HepG2 (cell line): ENCODE measurements at places on chromosomes 5 and 9.

- no peaks in the 10 kb centered on the region for H3K36me3 ChIP-seq
- H3K4me3 ChIP-seq = no peak overlapping the region
- DNase-seq = no peak
These were observed 147.6 kb downstream of the ADAMTS6 start for GRCh38 chr5:65334077-65334476.

DNA sequence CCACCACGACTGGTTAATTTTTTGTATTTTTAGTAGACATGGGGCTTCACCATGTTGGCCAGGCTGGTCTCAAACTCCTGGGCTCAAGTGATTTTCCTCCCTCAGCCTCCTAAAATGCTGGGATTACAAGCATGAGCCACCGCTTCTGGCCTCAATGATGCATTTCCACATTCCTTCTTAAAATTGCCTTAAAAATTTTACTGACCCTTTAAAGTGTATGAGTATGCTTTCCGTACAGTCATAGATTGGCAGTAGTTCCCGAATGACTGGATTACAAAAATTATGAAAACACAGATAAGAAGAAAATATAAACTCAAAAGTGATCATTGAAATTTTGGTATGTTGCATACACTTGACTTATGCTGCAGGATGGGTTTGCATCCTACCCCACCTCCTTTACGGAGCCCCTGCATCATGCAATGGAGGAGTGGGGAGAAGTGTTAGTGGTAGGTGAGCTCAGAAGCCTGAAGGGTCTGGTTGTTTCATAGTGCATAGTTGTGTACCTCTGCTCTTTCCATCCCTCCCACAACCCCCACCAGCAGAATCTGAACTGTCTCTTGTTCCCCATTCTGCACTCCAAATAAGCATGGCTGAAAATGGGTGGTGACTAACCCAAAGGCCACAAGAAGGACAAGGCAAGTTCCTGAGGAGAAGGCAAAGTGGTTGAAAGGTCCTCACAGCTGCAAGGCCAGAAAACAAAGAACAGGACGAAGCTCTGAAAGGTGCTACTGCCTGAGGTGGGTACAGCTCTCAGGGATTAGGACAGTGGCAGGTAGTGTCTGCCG lies 26.8 kb downstream of the ANKRD55 start:
- H3K4me3 ChIP-seq = no peak overlapping the region
- no peaks in the 10 kb centered on the region for H3K27me3 ChIP-seq
- no peak for DNase-seq
- H3K36me3 ChIP-seq = no peaks in the 10 kb centered on the region
- H3K27ac ChIP-seq = no peak overlapping the region

- no peak overlapping the region for H3K27ac ChIP-seq
- peaks cover 84% of the 10 kb centered on the region for H3K36me3 ChIP-seq
- H3K27me3 ChIP-seq = no peaks in the 10 kb centered on the region
- DNase-seq = peak; percentile 33
- no peaks in the 10 kb centered on the region for H3K4me1 ChIP-seq
These were observed 216.8 kb upstream of the OTULINL start for GRCh38 chr5:14364576-14365472.

DNA sequence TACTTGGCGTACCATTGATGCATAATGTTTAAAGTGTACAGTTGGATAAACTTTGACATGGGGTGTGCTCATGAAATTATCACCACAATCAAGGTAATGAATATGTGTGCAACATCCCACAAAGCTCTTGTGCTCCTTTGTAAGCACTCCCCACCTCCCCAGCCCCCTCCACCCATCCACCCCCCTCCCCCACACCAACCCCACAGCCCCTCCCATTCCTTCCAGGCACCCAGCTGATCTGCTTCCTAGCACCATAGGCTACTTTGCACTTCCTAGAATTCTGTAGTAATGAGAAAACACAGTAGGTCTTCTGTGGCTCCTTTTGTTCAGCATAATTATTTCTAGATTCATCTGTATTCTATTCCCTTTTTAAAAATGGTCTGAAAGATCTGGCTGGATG lies 24.5 kb downstream of the FGD3 start:
- no peak overlapping the region for H3K27ac ChIP-seq
- H3K36me3 ChIP-seq = no peaks in the 10 kb centered on the region
- H3K4me3 ChIP-seq = no peak overlapping the region
- H3K27me3 ChIP-seq = no peaks in the 10 kb centered on the region
- no peak for DNase-seq

- no peaks in the 10 kb centered on the region for H3K36me3 ChIP-seq
- no peak overlapping the region for H3K4me3 ChIP-seq
- no peaks in the 10 kb centered on the region for H3K27me3 ChIP-seq
- H3K4me1 ChIP-seq = no peaks in the 10 kb centered on the region
- H3K27ac ChIP-seq = no peak overlapping the region
- DNase-seq = no peak
These were observed 180.0 kb upstream of the DMAC1 start for GRCh38 chr9:7979611-7980010.

- H3K27me3 ChIP-seq = no peaks in the 10 kb centered on the region
- no peaks in the 10 kb centered on the region for H3K4me1 ChIP-seq
- H3K36me3 ChIP-seq = no peaks in the 10 kb centered on the region
These were observed 165.6 kb downstream of the YTHDC2 start for GRCh38 chr5:113678924-113679575.

GRCh38 chr5:83726912-83727311 lies 6.3 kb upstream of the HAPLN1 start:
- H3K27me3 ChIP-seq = peaks cover 8% of the 10 kb centered on the region; the same call in 1 of the 3 replicates
- H3K4me3 ChIP-seq = no peak overlapping the region
- no peak overlapping the region for H3K27ac ChIP-seq
- peak; percentile 43 for DNase-seq
- peaks cover 47% of the 10 kb centered on the region for H3K4me1 ChIP-seq
- no peaks in the 10 kb centered on the region for H3K36me3 ChIP-seq

GRCh38 chr5:149367249-149367971 lies 9.6 kb downstream of the PCYOX1L start:
- DNase-seq = peak; percentile 89
- peaks cover 39% of the 10 kb centered on the region for H3K4me1 ChIP-seq
- H3K27ac ChIP-seq = no peak overlapping the region

GRCh38 chr5:177327539-177328522 lies 16.1 kb upstream of the MXD3 start:
- no peak overlapping the region for H3K4me3 ChIP-seq
- peak; percentile 68 for DNase-seq
- no peaks in the 10 kb centered on the region for H3K27me3 ChIP-seq
- H3K27ac ChIP-seq = peak overlapping the region; percentile 83

DNA sequence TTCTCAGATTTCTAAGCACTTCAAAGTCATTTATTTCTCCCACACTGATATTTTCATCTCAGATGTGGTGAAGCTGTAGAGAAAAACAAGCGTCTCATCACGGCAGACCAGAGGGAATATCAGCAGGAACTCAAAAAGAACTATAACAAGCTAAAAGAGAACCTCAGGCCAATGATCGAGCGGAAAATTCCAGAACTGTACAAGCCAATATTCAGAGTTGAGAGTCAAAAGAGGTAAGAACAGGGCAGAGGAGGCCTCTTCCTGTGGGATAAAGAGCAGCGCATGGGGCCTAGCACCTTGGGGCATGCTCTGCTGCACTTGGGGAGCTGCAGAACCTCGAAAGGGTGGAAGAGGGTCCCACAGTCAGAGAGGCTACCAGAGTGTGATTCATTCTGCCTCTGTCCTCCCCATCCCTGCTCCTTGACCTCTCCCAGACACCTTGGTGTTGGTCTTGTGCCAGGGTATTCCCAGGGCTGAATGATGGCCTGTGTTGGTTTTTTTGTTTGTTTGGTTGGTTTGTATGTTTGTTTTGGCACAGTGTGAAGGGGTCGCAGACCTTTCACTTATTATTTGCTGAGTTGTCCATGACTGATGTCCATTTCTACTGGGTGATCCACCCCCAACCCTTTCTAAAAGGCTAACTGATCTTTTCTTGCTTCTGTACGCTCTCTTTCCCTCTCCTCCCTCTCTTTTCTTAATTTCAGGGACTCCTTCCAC lies 248.9 kb downstream of the DOCK8 start:
- H3K36me3 ChIP-seq = no peaks in the 10 kb centered on the region
- no peak overlapping the region for H3K4me3 ChIP-seq
- no peaks in the 10 kb centered on the region for H3K27me3 ChIP-seq
- DNase-seq = peak; percentile 47
- H3K27ac ChIP-seq = no peak overlapping the region
- H3K4me1 ChIP-seq = peaks cover 16% of the 10 kb centered on the region

GRCh38 chr5:42858031-42858643 lies 46.4 kb upstream of the SELENOP start:
- DNase-seq = no peak
- peaks cover 89% of the 10 kb centered on the region for H3K4me1 ChIP-seq
- no peak overlapping the region for H3K4me3 ChIP-seq

DNA sequence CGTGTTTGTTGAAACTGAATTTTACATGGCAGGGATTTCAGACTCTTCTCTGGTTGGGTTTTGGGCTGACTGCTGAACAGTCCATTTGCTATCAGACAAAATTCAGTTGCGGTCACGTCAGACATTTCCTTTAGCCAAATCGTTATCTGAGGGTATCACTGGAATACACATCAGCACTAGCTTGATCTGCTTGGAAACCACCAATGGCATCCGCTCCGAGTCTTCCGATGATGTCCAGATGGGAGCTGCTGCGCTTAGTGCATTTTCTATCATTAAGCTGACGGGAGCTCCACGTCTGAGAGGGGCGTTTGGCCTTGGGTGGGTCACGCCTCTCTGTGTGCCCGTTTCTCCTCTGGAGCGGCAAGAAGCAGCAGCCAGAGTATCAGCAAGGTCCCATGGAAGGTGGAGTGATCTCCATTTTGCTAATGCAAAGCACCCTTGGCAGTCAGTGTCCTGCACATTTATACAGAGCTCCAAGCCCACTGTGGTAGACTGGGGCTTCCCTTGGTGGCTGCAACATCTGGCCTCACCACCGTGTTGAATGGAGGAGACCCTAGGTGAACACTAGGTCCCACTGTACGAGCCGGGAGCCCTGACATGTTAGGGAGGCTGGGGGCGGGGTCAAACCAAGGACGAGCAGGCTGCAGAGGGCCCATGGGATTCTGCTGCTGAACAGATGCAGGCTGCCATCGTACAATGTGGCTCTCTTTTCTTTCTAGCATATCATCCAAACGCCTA lies 134.6 kb upstream of the PHYKPL start:
- no peak overlapping the region for H3K27ac ChIP-seq
- H3K27me3 ChIP-seq = peaks cover 45% of the 10 kb centered on the region; the same call in 2 of the 3 replicates
- no peak for DNase-seq

DNA sequence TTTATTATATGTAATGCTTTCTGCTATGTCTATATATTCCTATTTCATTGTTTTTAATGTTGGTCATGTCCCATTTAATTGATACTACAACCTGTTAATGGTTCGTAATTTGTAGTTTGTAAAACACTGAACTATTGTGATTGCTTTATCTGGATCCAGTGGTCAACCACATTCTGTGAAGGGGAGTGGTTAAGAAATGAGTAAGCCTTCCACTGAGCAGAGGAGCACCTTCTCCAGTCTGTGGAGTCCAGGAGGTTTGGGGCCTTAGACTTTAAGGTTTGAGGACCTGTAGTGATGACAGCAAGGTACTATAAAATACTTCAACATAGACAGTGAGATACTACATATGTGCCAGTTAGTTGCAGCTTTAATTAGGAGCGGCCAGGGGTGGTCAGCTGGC lies 67.7 kb upstream of the RAD23B start:
- H3K27me3 ChIP-seq = no peaks in the 10 kb centered on the region
- no peak overlapping the region for H3K4me3 ChIP-seq
- no peak overlapping the region for H3K27ac ChIP-seq
- peaks cover 28% of the 10 kb centered on the region for H3K4me1 ChIP-seq

DNA sequence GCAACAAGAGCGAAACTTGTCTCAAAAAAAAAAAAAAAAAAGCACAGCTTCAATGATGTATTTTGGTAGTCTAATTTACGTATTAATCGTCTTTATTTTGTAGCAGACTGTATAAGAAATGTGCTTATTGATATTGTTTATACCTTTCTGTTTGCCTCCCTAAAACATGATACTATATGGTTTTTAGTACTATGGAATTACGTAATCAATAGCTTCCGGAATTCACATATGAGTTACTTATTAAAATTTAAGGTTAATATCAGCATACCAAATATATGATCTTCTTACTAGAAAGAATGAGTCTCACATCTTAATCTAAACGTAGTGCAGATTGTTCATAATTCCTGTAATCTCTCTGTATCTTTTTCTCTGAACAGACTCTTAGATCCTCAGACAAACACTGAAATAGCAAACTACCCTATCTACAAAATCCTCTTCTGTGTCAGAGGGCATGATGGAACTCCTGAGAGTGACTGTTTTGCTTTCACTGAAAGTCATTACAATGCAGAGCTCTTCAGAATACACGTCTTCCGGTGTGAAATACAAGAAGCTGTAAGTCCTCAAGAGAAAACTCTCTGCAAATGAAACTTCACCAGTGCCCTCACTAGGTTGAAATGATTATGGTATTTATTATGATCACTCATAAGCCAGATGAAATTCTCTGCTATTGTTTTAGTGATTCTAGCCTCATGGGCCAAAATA lies 44.4 kb upstream of the GPR21 start:
- H3K27ac ChIP-seq = no peak overlapping the region
- H3K4me1 ChIP-seq = no peaks in the 10 kb centered on the region
- peaks cover 10% of the 10 kb centered on the region for H3K36me3 ChIP-seq

GRCh38 chr5:93831449-93831848 lies 90.0 kb upstream of the POU5F2 start:
- H3K27me3 ChIP-seq = no peaks in the 10 kb centered on the region
- H3K27ac ChIP-seq = no peak overlapping the region
- no peaks in the 10 kb centered on the region for H3K4me1 ChIP-seq
- no peaks in the 10 kb centered on the region for H3K36me3 ChIP-seq
- no peak for DNase-seq

- no peak overlapping the region for H3K27ac ChIP-seq
- H3K36me3 ChIP-seq = no peaks in the 10 kb centered on the region
- no peaks in the 10 kb centered on the region for H3K27me3 ChIP-seq
- H3K4me3 ChIP-seq = no peak overlapping the region
- no peaks in the 10 kb centered on the region for H3K4me1 ChIP-seq
These were observed 108.2 kb upstream of the VCAN start for GRCh38 chr5:83363111-83363885.

GRCh38 chr5:15757103-15757502 lies 257.1 kb downstream of the FBXL7 start:
- H3K4me1 ChIP-seq = no peaks in the 10 kb centered on the region
- no peaks in the 10 kb centered on the region for H3K36me3 ChIP-seq
- H3K4me3 ChIP-seq = no peak overlapping the region
- no peak overlapping the region for H3K27ac ChIP-seq
- DNase-seq = no peak

DNA sequence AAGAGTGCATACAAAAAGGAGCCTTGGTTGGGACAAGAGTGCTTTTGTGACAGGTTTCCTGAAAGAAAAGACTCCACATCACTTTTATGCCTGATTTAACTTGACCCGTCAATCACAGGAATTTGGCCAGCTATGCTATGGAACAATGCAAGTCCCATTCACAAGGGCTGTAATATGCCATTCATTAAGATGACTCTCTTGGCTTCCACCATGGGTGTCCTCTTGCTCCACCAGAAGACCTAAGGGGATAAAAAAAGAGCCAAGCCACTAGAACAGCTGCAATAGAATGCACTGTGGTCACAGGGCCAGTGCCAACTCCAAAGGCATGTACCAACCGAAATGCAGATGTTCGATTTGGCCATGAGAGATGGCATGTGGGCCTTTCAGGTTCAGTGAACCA lies 480.1 kb upstream of the MPDZ start:
- H3K4me1 ChIP-seq = no peaks in the 10 kb centered on the region
- H3K4me3 ChIP-seq = no peak overlapping the region
- no peaks in the 10 kb centered on the region for H3K36me3 ChIP-seq
- no peak overlapping the region for H3K27ac ChIP-seq
- no peaks in the 10 kb centered on the region for H3K27me3 ChIP-seq
